ENCODE measurements at places on chromosomes 12 and 14. TPM values are rescaled to one million over a fixed set of nuclear protein-coding genes. Genes with fewer than 3 reads are reported as not detected.

DNA sequence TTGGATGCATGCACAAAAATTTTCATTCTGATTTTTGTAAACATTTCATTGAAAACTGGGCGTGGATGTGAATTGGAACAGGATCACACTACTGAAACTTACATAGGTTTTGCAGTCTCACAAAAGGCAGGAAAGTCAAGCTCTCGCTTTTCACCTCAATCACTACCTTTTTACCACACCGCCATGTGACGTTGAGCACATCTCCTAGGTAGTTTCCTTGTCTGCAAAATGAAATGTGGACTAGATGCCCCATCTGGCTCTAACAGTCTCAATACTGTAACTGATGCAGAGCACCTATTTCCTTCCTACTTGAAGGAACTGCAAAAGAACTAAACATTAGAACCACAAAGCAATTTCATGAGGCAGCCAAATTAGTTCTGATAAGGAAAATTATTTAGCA, 4.4 kb upstream of the YY1 start:
- no peak for DNase-seq

DNA sequence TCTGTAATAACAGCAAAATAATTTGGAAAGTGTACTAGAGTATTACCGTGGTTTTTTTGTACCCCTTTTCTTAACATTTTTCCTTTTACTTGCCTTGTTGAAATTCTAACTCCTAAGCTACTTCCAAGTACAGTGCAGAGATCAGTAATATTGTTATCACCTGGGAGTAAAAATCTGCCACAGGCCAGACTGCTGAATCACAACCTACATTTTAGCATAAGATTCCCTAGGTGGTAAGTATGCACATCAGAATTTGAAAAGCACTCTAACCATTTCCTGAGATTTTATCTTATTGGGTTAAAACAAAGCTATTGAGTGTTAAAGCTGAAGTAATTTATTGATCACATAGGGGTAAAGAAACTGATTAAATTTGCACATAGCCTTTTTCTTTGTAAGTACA, 55.2 kb upstream of the KCNH3 start:
- no peak for DNase-seq

DNA sequence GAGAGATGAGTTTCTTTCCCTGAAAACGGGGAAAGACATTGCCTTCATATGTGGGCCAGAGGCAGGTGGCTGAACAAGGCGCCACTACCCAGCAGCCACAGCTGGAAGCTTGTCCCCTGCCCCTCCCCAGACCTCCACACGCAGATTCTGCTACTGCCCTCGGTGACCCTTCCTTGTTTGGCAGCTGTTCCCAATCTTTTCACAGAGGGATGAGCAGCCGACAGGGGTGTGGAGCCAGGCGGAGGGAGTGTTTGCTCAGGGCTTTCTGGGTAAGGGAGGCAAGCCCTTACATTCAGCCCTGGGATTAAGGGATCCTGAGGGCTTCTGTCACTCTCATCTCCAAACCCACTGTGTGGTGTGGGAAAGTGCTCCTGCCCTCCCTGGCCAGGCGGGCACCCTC, 4.5 kb upstream of the KRT4 start:
- no peak for DNase-seq

DNA sequence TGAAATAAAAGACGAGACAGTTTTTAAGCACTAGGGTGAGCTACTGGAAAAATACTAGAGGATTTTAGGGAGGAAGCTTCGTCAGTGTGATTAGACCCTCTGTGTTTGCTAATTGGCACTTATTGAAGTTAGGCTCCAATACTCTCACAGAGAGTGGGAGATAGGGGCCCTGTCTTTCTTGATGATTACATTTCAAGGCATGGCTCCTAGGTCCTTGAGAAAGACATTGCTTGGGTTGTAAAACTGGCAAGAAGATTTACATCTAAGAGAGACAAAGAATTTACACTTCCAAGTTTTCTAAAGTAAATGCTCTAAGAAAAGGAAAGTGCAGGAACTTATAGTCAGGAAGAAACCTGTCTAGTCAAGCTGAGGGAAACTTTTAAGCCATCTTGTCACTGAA, 183.2 kb downstream of the C12orf50 start:
- DNase-seq, result no peak

DNA sequence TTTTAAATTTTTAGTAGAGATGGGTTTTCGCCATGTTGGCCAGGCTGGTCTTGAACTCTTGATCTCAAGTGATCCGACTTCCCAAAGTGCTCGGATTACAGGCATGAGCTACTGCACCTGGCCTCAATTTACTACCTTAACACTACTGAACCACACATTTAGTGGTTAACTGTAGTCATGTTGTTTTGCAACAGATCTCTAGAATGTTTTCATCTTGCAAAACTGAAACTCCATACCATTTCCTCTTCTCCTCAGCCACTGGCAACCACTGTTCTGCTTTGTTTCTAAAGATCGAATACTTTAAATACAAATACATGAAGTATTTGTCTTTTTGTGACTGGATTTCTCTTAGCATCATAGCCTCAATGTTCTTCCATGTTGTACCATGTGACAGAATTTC, 15.4 kb upstream of the SMCO2 start:
- DNase-seq, result no peak

GRCh38 chr14:39398382-39398781, 33.9 kb downstream of the FBXO33 start:
- no peak for DNase-seq

DNA sequence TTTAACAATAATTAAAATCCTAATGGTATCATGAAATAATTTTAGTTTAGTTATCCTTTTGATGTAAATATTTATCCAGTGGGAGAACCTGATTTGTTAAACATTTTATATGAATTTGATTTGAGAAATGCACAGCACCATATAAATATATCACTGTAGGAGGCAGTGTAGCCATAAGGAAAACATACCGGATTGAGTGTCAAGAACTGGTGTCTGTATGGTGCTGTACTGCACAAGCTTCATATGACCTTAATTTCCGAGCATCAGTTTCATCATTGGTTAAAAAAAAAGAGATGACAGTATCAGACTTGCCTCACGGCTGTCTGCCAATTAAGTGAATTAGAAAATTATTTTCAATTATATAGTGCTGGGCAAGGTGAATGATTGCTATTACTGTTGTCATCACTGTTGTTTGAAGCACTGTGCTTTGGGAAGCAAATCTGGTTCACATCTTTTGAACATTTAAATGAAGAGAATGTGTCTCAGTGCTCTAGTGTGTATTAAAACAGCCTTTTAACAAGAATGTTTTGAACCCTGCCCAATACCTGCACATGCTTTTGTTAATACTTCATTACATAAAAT, 72.1 kb downstream of the TMTC2 start:
- no peak for DNase-seq

DNA sequence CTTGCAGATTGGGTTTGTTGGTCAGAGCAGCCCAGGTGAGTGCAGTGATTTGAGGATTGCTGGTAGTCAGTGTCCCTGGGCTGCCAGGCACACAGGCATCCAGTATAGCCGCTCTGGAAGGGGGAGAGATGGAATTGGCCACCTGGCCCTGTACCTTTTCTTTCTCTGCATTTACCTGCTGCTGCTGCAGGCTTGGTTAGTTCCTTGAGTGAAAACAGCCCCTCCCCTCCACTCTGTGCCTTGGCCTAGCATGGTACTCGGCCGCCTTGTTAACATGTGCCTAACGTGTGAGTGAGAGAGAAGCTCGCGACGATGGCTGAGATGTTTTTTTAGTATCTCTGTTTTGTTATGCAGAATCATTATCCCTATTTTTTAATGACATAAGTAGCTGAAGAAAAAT, 49.3 kb upstream of the AMN start:
- no peak for DNase-seq

DNA sequence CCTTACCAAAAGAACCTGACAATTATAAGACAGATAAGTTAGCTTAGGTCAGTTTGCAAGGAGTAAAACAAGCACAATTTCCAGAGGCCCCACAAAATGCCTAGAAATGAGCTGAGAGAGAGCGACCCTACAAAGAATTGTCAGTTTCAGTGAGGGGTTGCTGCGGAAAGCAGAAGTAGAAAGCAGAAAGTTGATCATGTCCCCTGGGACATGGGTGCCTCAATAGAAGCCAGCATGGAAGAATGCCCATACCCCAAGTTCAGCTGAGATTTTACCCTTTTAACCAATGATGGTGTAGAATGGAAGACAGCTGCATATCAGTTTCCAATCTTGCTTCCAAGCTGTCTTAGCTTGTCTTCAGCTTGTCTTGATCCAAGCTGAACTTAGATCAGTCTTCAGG, 21.8 kb upstream of the CRY1 start:
- no peak for DNase-seq

KRT77 gene
- not detected for total RNA-seq

PZP gene
- 0.30 TPM for total RNA-seq

UNC79 gene
- 0.19 TPM for total RNA-seq

ADGRD1 gene
- total RNA-seq, result 89.1 TPM

DBX2 gene
- total RNA-seq, result 0.24 TPM

KLRC3 gene
- not detected for total RNA-seq

All from Right ventricle myocardium inferior (tissue), 1 donor.